ENCODE measurements at places on chromosomes 6 and 20. TPM values are rescaled to one million over a fixed set of nuclear protein-coding genes. Genes with fewer than 3 reads are reported as not detected.

TULP1 gene
- not detected for total RNA-seq

ARMH2 gene
- not detected for total RNA-seq

HTR1E gene
- total RNA-seq, result not detected

PRSS16 gene
- 0.98 TPM for total RNA-seq

ME1 gene
- total RNA-seq, result not detected

JAG1 gene
- total RNA-seq, result 1.2 TPM

MYMX gene
- total RNA-seq, result not detected

C6orf163 gene
- 0.93 TPM for total RNA-seq

PNPLA1 gene
- 0.17 TPM for total RNA-seq

VGLL2 gene
- total RNA-seq, result not detected

LIN28B gene
- total RNA-seq, result not detected

BPIFA1 gene
- total RNA-seq, result not detected

PNLDC1 gene
- total RNA-seq, result 0.14 TPM

BTNL2 gene
- total RNA-seq, result not detected

NTSR1 gene
- total RNA-seq, result 0.55 TPM

TLDC2 gene
- not detected for total RNA-seq

BMP7 gene
- not detected for total RNA-seq

ZC3H12D gene
- 70.2 TPM for total RNA-seq

MAS1 gene
- not detected for total RNA-seq

SLA2 gene
- 19.9 TPM for total RNA-seq

KIF6 gene
- not detected for total RNA-seq

FAM83B gene
- not detected for total RNA-seq

WFDC2 gene
- total RNA-seq, result not detected
